ENCODE measurements at places on chromosomes 12 and 14.

DNA sequence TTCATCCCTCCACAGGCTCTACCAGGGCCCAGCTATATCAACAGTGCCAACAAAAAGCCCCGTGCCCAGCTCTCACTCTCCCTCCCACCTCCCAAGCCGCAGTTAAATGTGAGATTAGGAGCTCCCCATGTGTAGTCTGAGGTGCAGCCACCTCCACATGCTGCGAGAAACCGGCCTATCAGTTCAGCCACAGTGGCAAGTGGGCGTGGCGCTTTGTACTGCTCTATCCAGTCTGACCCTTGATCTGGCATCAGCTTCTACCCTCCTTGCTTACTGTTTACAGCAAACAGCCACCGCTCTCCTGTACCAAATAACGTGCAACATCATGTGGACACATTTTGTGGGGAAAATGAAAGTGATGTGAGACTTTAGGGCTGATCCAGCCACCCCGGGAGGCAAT lies 1.7 kb downstream of the PLEK2 start:
- no peak for DNase-seq

- DNase-seq = no peak
Measured at GRCh38 chr12:104703372-104703771, 246.6 kb downstream of the CHST11 start.

- no peak for DNase-seq
Measured at GRCh38 chr12:77949943-77950342, 119.2 kb downstream of the NAV3 start.

DNA sequence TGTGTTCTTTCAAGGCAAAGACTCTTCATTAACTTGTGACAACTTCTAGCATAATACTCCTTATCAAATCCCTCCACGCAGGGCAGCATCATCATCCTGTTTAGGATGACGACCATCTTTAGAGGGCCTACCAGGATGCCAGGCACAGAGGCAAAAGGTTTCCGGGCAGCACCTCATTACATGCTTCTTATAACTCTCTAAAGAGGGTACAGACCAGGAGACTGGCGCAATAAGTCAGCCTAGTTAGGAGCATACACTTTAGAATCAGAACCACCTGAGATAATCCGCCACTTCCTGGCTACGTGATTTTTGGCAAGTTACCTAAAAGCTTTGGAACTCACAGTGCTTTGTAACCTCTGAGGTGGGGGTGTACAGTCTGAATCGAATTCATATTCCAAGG lies 136.0 kb upstream of the NOS1 start:
- DNase-seq = no peak

DNA sequence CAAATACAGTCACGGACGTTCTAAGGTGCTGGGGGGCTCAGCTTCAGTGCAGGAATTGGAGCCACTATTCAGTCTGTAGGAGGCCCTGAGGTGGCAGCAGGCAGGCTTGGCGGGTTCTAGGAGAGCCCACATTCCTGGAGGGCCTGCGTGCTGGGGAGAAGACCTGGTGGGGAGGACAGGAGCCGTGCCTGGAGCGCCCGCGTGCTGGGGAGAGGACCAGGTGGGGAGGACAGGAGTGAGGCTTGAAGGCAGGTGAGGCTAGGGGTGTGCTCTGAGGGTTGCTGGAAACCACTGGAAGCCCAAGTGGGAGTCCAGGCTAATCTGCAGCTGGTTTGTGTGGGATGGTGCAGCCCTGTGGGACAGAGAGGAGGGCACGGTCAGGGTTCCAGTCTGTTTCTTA lies 23.1 kb downstream of the RHOF start:
- no peak for DNase-seq

DNA sequence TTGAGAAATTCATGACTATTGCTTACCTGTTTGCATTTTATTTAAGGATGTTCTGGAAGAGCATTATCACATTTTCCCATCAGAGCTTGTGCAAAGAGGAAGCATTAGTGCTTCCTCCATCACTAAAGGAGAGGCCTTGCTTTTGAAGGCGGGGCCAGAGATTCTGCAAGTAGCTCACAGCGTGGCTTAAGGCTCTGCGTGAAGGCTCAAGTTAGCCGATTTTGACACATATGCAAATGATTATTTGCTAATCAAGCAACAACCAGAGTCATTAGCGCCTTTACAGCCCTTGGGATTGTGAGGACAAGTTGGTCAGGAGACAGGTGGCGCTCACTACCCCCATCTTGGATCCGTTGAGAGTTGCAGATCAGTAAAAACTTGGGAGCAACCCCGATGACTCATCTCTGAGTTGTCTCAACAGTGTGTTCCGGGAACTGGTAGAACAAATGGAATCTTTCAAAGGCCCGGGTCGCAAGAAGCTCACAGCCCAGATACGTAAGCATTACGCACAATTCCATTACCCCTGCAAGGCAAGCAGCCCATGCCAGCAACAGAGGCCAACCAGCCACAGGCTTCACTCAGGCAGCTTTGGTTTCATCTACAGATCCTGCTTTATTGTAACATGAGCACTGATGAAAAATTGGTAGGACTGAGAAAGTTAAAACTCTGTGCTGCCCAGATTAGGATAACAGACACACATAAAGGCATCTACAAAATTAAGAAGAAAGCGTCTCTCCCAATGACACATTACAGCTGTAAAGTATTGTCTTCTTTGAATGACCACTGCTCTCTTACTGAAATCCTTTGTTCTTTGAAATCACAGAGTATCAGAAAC lies 34.9 kb upstream of the SPTSSA start:
- DNase-seq = peak; percentile 85

DNA sequence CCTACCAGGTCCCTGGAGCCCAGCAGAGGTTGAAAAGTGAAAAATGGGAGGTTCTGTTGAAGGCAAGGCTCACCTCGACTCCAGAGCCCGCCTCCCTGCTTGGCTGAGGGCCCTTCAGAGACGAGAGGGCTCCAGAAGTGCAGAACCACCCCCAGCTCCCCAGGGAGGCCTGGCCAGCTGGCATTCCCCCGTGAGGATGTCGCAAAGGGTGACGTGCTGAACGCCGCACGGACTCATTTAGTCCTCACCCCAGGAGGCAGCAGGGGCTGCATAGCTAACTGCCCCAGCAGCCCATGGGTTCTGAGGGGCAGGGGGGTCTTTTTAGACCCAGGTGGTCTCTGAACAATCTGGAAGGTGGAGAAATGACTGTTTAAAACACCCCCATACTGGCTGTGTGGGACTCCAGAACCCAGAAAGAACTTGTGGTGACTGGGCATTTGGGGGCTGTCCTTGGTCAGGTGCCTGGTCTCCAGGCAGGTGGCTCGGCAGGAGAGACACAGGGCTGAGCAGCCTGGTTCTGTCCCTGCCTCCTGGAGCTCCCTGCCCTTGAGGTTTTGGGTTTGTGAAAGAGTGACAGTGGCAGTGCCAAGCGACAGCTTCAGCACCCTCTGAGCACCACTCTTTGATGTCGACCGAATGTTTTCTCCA lies 32.0 kb downstream of the ANAPC7 start:
- DNase-seq = no peak

- DNase-seq = no peak
Measured at GRCh38 chr14:78316786-78317185, 146.6 kb downstream of the NRXN3 start.

- DNase-seq = no peak
Measured at GRCh38 chr12:31004666-31005065, 69.0 kb upstream of the DDX11 start.

DNA sequence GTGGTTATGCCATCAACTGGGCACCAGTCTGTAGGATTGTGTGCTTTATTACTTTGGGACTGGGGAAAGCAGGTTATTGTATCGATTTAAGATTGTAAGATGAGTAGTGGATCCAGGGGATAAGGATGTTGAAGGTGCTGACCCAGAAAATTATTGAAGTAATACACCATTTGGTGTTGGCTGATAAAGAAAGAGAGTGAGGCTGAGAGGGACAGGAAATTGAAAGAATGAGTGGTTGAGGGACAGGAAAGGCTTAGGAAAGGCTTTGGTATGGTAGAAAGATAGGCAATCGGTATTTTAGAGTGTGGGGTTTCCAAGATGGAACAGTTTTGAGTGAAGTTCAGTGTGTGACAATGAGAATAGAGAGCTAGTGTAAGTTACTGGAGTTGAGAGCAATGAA lies 12.3 kb downstream of the PPHLN1 start:
- DNase-seq = no peak

GRCh38 chr14:99910337-99911309 lies 117.4 kb downstream of the EML1 start:
- DNase-seq = no peak

DNA sequence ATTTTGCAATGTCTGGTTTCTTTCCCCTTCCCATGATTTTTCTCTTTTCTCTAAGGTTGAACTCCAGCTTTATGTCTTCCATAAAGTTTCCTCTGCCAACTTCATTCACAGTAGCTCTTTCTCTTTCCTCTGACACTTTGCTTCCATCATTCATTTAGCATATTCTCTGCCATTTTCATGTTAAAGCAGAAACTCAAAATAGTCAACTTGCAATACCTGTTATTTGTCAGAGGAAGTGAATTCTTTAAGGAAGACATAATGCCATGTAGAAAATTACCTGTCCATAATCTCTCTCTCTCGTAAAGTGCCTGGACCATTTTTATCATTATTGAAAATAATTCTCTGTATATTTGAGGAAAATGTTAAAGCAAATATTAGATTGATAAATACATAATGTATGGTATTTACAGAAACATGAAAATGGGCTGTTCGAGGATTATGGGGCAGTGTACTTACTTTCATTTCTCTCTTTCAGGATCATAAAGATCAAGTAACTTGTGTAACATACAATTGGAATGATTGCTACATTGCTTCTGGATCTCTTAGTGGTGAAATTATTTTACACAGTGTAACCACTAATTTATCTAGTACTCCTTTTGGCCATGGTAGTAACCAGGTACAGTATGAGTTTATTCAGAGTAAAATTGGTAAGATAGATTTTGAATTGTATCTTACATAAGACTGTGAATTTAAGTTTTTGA lies 12.6 kb downstream of the NEDD1 start:
- DNase-seq = no peak

DNA sequence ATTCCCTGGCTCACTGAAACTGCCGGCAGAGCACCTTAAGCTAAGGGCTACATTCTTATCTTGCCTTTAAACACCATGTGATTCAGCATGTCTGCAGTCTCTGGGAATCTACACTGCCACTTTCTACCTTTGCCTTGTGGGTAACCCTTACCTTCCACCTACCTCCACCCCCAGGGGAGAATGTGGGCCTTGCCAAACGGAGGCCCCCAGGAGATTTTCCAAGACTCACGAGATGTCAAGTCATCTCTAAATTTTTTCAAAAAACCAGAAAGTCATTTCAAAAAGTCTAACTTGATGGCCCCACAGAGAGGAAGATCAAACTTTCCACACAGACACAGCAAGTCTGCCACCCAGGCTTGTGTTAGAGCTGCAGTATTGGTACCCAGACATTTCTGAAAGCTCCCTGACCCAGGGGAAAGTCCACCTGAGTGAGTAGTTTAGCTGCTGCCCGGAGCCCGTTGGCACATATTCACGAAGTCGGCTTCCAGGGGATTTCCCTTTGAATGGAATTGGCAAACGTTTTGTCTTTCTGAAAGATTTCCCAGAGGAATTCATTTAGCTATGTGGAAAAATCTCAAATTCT lies 4.7 kb upstream of the PSMA6 start:
- DNase-seq = no peak

DNA sequence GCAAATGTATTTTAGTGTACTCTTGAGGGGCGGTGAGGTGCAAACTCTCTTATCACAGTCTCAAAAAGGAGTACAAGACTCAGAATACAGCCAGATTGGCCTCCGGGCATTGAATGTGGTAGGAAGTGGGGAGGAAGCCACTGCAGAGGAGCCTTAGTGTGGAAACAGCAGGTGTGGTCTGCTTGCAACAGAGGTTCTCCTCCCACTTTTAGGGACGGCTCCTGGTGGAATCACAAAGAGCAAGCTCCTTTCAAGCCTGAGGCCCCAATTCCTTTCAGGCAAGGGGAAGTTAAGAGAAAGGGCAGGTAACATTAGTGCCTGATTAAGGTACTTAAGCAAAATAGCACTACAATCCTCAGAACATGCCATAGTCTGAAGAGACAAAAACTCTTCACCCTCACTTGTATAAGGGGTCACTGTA lies 23.7 kb upstream of the SLC2A3 start:
- DNase-seq = no peak

DNA sequence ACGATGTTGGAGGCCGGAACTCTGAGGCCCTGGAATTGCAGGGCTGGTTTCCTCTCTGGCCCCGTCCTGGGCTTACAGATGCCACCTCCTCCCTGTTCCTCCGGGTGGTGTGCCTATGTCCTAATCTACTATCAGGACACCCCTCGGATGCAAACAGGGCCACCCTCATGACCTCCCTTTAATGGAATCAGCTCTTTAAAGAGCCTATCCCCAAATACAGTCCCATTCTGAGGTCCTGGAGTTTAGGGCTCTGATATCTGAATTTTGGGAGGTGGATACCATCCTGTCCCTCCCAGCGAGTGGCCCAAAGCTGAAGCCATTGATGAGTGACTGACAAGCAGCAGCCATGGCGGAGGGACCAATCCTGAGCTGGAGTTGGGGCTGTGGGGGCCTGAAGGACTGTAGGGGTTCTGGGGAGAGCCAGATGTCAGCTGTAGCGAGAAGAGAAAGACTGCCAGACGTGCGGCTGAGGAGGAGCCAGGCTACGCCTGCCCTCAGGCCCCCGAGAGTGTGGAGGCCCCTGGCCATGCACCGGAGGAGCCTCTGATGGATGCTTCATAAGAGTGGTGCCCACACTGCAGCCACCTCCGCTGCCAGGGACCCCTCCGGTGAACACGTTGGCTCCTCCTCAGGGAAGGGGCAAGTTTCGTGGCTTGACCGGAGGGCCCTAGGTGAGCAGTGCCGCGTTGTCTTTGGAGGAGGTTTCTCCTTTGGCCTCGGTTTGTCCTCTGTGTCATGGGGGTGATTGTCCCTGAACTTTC lies 100.2 kb downstream of the KIF26A start:
- DNase-seq = peak; percentile 28

DNA sequence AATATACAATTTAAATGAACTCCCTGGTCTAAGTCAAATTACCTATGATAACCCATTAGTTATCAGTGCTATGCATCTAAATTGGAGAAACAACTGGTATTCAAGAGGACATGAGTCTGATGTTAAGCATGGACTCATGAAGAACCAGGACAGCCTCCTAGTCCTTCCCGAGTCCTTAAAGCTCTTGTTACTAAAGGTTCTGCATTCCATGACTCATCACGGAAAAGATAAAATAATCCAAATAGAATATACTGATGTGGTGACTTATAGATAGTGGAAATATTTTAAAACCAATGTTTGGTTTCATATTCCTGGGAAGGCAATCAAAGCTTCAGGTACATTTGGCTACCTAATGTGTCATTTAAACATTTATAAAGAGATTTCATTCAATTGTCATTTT lies 117.2 kb upstream of the PMCH start:
- DNase-seq = no peak
